ENCODE measurements at places on chromosomes 2 and 18. TPM values are rescaled to one million over a fixed set of nuclear protein-coding genes. Genes with fewer than 3 reads are reported as not detected.

Gene RRM2
- total RNA-seq = not detected

Gene MYL12A
- 321 TPM for total RNA-seq

Gene TUBA4A
- 4.1 TPM for total RNA-seq

Gene NUP35
- 31.5 TPM for total RNA-seq

Gene CRYGB
- not detected for total RNA-seq

Gene TRIM43B
- total RNA-seq = not detected

Gene TEX44
- not detected for total RNA-seq

Gene DSG4
- 0.07 TPM for total RNA-seq

Gene CBLN2
- not detected for total RNA-seq

Gene SCYGR4
- not detected for total RNA-seq

Gene CASP8
- total RNA-seq = 111 TPM

Gene TYMS
- 28.6 TPM for total RNA-seq

Gene RPIA
- total RNA-seq = 19.4 TPM

Gene MEP1B
- total RNA-seq = not detected

Gene NT5DC4
- not detected for total RNA-seq

Gene PNPT1
- 24.3 TPM for total RNA-seq

Gene OXER1
- 1.9 TPM for total RNA-seq

Gene SERPINB13
- total RNA-seq = not detected

Gene FKBP7
- total RNA-seq = 23.8 TPM

Gene LIMS3
- not detected for total RNA-seq

Gene MYO7B
- total RNA-seq = 0.21 TPM
